Thyroid gland (tissue), 4 donors: ENCODE measurements at places on chromosomes 13 and 19. TPM values are rescaled to one million over a fixed set of nuclear protein-coding genes. Genes with fewer than 3 reads are reported as not detected.

The SIPA1L3 gene
- 130 TPM for total RNA-seq

- DNase-seq: peak; percentile 18
- peak overlapping the region; percentile 22 for H3K27ac ChIP-seq
- peaks cover 81% of the 10 kb centered on the region for H3K4me1 ChIP-seq
Observed at GRCh38 chr19:55253842-55254624, 4.8 kb downstream of the PPP6R1 start.

GRCh38 chr13:113622791-113623490 lies 35.1 kb downstream of the ATP4B start:
- no peaks in the 10 kb centered on the region for H3K4me1 ChIP-seq
- H3K4me3 ChIP-seq: no peak overlapping the region
- no peaks in the 10 kb centered on the region for H3K27me3 ChIP-seq

DNA sequence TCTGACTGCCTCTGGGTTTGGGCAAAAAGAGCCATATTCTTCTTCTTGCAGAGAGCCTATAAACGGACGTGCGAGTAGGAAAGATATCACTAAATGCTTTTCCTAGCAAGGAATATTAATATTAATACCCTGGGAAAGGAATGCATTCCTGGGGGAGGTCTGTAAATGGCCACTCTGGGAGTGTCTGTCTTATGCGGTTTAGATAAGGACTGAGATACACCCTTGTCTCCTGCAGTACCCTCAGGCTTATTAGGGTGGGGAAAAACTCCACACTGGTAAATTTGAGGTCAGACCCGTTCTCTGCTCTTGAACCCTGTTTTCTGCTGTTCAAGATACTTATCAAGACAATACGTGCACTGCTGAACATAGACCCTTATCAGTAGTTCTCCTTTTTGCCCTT lies 763.8 kb downstream of the SLITRK5 start:
- no peak overlapping the region for H3K27ac ChIP-seq
- H3K27me3 ChIP-seq: no peaks in the 10 kb centered on the region
- DNase-seq: no peak
- no peak overlapping the region for H3K4me3 ChIP-seq

The LPAR2 gene
- 19.6 TPM for total RNA-seq

- H3K27me3 ChIP-seq: no peaks in the 10 kb centered on the region
- no peaks in the 10 kb centered on the region for H3K36me3 ChIP-seq
- no peak overlapping the region for H3K27ac ChIP-seq
- no peaks in the 10 kb centered on the region for H3K4me1 ChIP-seq
Observed at GRCh38 chr13:109400209-109400608, 386.2 kb downstream of the IRS2 start.

GRCh38 chr13:26095338-26095737 lies 43.5 kb upstream of the SHISA2 start:
- no peaks in the 10 kb centered on the region for H3K36me3 ChIP-seq
- no peak overlapping the region for H3K4me3 ChIP-seq
- no peaks in the 10 kb centered on the region for H3K27me3 ChIP-seq
- H3K27ac ChIP-seq: no peak overlapping the region
- no peaks in the 10 kb centered on the region for H3K4me1 ChIP-seq

The JUNB gene
- total RNA-seq: 285 TPM

DNA sequence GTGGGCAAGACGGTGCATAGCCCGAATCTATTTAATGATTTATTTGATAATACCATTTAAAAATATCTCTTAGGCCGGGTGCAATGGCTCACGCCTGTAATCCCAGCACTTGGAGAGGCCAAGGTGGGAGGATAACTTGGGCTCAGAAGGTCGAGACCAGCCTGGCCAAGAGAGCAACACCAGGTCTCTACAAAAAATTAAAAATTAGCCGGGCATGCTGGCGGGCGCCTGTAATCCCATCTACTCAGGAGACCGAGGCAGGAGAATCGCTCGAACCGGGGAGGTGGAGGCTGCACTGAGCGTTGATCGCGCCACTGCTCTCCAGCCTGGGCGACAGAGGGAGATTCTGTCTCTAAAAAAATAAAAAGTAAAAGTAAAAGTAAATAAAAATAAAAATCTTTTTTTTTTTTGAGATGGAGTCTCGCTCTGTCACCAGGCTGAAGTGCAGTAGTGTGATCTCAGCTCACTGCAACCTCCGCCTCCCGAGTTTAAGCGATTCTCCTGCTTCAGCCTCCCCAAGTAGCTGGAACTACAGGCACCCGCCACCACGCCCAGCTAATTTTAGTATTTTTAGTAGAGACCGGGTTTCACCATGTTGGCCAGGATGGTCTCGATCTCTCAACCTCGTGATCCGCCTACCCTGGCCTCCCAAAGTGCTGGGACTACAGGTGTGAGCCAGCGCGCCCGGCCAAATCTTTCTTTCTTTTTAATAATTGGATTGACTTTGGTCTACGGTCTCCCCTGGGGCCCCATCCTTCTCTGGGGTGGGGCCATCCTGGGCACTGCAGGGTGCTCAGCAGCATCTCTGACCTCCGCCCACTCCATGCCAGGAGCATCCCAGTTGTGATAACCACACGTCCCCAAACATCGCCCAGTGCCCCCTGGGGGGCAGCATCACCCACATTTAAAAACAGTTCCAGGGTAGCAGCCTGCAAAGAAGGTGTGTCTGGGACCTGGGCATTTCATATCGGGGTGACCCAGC lies 90.7 kb downstream of the GNG7 start:
- peaks cover 20% of the 10 kb centered on the region for H3K4me1 ChIP-seq
- H3K27me3 ChIP-seq: no peaks in the 10 kb centered on the region
- H3K36me3 ChIP-seq: no peaks in the 10 kb centered on the region

DNA sequence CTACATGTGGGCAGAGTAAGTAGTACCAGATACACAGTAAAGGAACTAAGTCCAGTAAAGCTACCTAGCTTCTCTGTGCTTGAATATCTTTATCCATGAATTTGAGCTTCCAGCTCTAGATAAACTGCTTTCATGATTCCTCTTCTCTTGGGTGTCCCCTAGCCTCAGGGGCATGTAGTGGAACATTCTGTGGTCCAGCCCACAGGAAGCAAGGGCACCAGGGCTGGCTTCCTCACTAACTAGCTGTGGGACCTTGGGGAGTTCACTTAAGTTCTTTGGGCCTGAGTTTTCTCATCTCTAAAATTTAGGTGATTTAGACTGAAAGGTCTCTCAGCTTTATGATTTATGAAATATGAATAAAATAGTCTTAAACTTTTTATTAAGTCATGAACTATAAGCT lies 185.7 kb downstream of the KATNAL1 start:
- DNase-seq: no peak
- H3K4me1 ChIP-seq: peaks cover 26% of the 10 kb centered on the region
- no peaks in the 10 kb centered on the region for H3K27me3 ChIP-seq
- no peak overlapping the region for H3K27ac ChIP-seq

- H3K4me3 ChIP-seq: peak overlapping the region; percentile 68
- peak overlapping the region; percentile 77 for H3K27ac ChIP-seq
- no peaks in the 10 kb centered on the region for H3K27me3 ChIP-seq
- DNase-seq: peak; percentile 45
- H3K4me1 ChIP-seq: peaks cover 6% of the 10 kb centered on the region
Observed at GRCh38 chr13:106534639-106535551, 567 bp downstream of the EFNB2 start.

The CYP2F1 gene
- not detected for total RNA-seq

DNA sequence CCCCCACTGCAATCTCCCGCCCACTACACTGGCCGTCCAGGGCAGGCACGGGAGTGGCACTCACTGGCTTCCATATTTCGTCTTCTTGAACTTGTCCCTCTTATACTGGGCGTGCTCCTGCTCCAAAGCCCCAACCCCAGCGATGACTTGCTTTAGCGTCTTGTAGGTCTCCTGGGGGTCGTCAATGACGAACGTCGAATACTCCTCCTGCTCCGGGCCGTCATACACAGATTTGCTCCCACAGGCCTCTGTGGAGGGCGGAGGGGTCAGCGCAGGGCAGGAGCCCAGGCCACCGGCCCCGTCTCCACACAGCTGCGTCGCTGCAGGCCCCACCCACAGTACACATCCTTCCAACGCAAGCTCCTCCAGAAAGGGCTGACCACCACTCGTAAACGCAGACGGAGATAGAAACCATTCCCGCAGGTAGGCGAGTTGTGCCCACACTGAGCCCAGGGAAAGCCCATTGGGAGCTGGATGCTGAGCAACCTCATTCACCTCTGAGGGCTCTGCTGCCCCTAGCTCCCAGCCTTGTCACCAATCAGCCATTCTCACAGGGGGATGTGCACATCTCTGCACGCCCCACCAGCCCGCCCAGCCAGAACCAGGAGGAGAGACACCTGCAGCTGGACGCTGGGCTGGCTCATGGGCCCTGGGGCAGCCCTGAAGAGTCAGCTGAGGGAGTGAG lies 7.9 kb upstream of the C13orf46 start:
- no peaks in the 10 kb centered on the region for H3K27me3 ChIP-seq
- H3K4me3 ChIP-seq: no peak overlapping the region
- peak overlapping the region; percentile 87 for H3K27ac ChIP-seq
- H3K4me1 ChIP-seq: peaks cover 20% of the 10 kb centered on the region

GRCh38 chr13:95644601-95645052 lies at the start of gene DZIP1:
TSS of gene DZIP1 (minus strand) at chr13:95644706. CDS start at chr13:95642029, 2,677 bp downstream.
- H3K4me3 ChIP-seq: no peak within 1 kb of the TSS
- peak; percentile 23 for DNase-seq
- peaks cover 10% of the 10 kb centered on the region for H3K27me3 ChIP-seq
- H3K36me3 ChIP-seq: no peaks in the 10 kb centered on the region

DNA sequence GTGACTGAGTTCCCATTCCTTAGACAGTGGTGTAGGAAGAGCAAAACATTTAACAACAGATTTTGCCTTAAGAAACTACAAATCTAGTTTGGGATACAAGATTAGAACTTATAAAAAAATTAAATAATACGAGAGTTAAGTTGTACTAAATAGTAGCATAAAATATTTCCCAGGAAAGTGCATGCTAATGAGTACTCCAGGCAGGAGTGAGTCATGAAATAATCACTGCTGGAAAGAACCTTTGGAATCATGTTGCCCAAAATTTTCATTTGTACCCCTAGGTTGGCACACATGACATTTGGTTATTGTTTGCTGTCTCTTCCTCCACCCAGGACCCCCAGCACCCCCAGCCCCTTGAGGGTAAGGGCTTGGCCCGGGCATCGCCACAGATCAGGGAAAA lies 26.3 kb upstream of the KL start:
- no peak overlapping the region for H3K27ac ChIP-seq
- no peaks in the 10 kb centered on the region for H3K4me1 ChIP-seq
- H3K27me3 ChIP-seq: no peaks in the 10 kb centered on the region
- no peak overlapping the region for H3K4me3 ChIP-seq
- H3K36me3 ChIP-seq: no peaks in the 10 kb centered on the region

DNA sequence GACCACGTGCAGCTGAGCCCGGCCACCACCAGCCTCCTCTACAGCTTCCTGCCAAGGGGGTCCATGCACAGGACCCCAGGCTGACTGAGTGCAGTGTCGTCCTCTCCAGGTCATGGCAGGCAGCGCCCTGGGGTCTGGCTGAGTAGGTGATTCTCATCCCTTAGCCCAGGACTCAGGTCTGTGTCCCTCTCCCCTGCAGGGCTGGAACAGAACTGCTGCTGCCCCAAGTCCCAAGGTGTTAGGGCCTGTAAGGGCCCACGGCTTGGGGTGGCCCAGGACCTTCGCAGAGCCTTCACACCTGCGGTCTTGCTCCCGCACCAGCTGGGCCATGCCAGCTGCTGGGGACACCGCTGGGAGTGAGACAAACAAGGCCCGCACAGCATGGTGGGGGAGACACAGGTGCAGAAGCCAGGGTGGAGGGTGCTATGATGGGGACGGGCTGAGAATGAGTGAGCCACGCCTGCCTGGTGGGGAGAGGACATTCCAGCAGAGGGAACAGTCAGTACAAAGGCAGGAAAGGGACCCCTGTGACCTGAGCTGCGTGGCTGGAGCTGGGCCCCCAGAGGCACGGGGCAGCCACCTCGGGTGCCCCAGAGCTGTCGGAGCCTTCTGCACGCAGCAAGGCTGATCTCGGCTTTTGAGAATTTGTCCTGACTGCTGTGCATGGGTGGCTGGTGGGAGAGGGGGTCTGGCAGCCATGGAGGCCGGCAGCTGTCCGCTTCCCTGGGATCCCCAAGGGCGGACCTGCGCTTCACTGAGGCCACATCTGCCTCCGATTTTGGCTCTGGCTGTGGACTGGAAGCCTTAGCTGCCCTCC lies 11.9 kb downstream of the PLEKHF1 start:
- H3K27me3 ChIP-seq: no peaks in the 10 kb centered on the region
- peak overlapping the region; percentile 6 for H3K27ac ChIP-seq
- DNase-seq: no peak
- H3K36me3 ChIP-seq: peaks cover 19% of the 10 kb centered on the region
- H3K4me1 ChIP-seq: peaks cover 34% of the 10 kb centered on the region
- H3K4me3 ChIP-seq: no peak overlapping the region

DNA sequence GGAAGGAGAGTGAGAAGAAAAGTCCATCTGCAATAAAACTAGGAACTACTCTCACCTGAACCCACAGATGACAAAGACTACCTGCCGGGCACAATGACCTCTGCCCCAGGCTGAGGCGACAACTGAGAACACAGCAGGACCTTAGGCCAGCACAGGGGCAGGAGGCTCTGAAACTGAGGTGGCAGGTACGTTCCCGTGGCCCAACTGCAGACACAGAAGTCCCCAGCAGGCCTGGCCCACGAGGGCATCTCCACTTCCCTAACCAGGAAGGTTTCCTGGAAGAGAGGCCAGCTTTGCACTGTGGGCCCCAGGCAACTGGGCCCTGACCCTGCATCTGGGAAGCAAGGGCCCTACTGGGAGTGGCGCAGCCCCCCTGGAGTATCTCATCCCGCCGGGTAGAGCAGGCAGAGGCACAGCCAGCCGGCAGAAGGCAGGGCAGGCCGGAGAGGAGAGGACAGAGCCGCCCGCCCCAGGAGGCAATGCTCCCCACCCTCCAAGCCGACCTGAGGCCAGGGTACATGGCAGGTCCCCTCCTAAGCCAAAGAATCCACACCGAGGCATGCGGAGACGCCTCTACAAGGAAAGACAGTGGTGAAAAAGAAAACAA lies 32.7 kb downstream of the STK24 start:
- H3K27ac ChIP-seq: no peak overlapping the region
- no peaks in the 10 kb centered on the region for H3K27me3 ChIP-seq
- no peak overlapping the region for H3K4me3 ChIP-seq
- DNase-seq: no peak

DNA sequence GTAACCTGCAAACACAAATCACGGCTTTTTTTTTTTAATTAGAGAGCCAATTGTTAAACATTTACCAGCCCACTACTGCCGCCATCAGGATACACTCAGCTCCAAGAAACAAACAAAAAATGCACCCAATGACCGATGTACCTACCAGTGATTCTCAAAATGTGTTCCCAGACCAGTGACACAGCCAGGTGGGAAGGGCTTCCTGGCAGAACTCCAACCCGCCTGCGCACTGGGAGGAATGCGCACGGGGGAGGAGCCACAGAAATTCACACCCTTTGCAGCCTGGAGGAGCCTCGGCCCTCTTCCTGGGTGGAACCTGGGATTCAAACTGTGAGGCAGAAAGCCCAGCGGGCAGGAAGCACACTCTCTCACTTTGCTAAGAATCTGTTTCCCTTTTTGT lies 255.9 kb downstream of the TBC1D4 start:
- peaks cover 5% of the 10 kb centered on the region for H3K4me1 ChIP-seq
- peak overlapping the region; percentile 73 for H3K27ac ChIP-seq
- no peak overlapping the region for H3K4me3 ChIP-seq
